ENCODE measurements at places on chromosomes 6 and 20.

DNA sequence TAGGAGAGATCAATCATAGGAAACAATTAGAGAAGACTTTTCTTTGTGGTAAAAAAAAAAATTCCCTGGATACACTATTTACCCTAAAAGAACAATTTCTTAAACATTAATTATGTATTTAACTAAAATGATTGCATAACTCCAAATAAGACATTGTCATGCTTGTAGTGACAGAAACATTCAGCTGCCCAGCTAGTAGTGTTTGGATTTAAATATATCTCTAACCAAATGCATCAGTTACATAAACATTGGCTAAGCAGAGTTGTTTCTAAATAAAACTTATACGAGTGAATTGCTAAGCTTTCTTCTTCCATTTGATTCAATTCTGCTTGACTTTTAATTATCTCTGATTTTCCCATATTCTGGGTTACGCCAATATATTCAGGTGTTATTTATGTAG is 23.7 kb downstream of the MLIP start:
- DNase-seq, result no peak

GRCh38 chr6:87146363-87146762 is 9.0 kb upstream of the ZNF292 start:
- DNase-seq, result no peak

DNA sequence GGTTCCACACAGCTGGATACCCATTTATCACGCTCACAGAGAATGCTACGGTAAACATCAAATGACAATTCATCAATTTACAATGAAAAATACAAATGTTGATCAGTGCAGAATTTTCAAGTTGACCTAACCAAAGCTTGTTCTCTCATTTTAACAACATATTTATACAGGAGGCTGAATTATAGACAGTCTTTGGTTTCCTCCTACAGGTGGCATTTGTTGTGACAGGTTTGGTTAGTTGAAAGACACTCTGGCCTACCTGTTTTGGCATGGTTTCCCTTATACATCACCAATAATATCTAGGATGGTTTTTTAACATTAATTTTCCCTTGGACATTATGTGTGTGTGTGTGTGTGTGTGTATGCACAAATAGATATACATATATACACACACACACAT is 642.5 kb upstream of the MMS22L start:
- peak; percentile 1 for DNase-seq

DNA sequence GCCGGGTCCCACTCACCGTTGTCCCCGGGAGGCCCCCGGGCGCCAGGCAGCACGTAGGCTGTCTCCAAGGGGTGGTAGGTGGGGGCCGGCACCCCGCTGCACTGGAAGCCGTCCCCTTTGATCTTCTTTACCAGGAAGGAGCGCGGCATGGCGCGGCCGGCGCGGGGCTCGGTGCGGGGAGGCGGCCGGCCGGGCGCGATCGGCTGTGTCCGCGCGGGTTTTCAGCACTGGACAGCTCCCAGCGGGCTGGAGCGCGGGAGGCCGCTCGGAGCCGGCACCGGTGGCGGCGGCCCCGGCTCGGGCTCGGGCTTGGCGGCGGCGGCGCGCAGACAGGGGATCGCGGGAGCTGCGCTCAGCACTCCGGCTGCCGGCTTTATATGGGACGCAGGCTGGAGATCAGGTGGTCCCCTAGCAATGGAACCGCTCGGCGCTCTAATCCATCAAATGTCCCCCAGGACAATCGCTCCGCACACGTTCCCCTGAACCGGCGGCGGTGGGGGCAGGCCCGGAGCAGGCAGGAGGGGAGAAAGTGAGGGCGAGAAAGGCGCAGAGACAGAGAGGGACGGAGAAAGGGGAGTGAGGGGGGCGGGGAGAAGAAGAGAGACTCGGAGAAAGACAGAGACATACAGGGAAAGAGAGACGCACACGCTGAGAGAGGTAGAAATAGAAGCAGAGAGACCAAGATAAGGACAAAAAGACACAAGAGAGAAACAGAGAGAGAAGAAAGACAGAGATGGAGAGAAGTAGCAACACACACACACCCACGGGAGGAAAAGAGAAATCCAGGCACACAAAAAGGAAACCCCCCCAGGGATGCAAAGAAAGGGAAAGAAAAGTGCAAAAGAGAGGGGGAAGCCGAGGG is at the start of gene SCRT2:
TSS of gene SCRT2 (minus strand) at position 350 of the 862 bp plus-strand sequence. CDS start at position 149, 201 bp downstream.
- peak; percentile 47 for DNase-seq

GRCh38 chr6:34663831-34664255 is 32.7 kb downstream of the ILRUN start:
- DNase-seq, result no peak

Data from fibroblast of skin of left quadriceps (primary cell).